Liver (tissue), 10 donors: ENCODE measurements at places on chromosomes 1 and 21. TPM values are rescaled to one million over a fixed set of nuclear protein-coding genes. Genes with fewer than 3 reads are reported as not detected.

- H3K36me3 ChIP-seq = no peaks in the 10 kb centered on the region
- peaks cover 5% of the 10 kb centered on the region for H3K4me1 ChIP-seq
- no peak overlapping the region for H3K27ac ChIP-seq
- no peaks in the 10 kb centered on the region for H3K27me3 ChIP-seq
- H3K4me3 ChIP-seq = peak overlapping the region; percentile 76
Measured at GRCh38 chr1:42957880-42958487, 684 bp downstream of the SLC2A1 start.

The PTPRF gene
- polyA plus RNA-seq = 41.2 TPM

DNA sequence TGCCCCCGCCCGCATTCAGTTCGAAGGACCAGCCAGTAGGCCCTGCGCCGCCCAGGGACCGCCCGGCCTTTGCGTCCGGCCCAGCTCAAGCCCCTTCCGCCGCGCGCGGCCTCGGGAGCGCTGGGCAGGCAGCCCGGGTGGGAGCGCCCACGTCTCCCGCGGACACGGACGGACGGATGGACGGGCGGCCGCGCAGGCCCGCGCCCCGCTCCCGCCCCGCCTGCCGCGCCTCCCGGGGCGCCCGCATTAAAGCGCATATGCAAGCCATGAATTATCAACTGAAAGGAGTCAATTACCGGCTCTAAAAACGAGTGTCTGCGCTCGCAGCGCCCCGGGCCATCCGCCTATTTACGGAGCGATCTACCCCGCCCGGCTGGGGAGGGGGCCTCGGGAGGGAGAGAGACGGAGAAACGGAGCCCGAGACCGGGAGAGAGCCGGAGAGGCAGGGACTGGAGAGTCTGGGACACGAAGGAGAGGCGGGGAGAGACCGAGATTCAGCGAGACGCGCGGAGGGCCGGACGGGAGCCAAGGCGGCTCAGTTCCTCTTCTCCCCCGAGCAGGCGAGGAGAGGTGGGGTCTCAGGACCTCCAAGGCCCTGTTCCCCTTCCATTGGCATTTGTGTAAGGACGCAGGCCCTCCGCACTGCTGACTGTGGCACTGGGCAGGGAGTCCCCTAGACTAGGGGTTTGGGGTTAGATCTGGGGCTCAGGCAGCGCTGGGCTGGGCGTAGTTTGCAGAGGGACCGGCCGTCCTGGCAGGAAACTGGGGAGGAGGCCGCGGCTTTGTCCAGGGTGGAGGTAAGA lies 41.3 kb upstream of the DMBX1 start:
- H3K27ac ChIP-seq = no peak overlapping the region
- no peaks in the 10 kb centered on the region for H3K36me3 ChIP-seq
- DNase-seq = no peak
- H3K4me3 ChIP-seq = no peak overlapping the region

The SERPINC1 gene
- 2,589 TPM for polyA plus RNA-seq

The RAB7B gene
- 0.20 TPM for polyA plus RNA-seq

- no peaks in the 10 kb centered on the region for H3K36me3 ChIP-seq
- no peak overlapping the region for H3K4me3 ChIP-seq
- H3K27me3 ChIP-seq = no peaks in the 10 kb centered on the region
- no peak overlapping the region for H3K27ac ChIP-seq
Measured at GRCh38 chr1:200893411-200893901, 1.2 kb upstream of the INAVA start.

DNA sequence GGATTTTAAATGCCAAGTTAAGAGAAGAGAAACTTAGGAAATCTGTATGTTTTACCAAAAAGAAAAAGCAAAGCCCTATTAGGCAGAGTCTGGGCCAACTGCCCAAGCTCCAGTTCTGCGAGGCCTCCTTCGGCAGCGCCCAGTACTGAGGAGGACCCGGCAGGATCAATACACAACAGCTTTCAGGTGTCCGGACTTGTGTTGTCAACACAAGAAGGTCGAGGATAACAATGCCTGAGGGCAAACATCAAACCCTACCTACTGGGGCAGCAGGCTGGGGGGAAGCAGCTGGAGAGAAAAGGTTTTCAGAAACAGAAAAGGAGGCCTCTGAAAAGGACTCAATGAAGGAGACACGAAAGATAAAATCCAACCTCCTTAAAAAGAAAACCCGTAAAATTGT lies 98.1 kb upstream of the GJB5 start:
- DNase-seq = no peak
- H3K4me3 ChIP-seq = no peak overlapping the region
- H3K27ac ChIP-seq = no peak overlapping the region

The AIRE gene
- polyA plus RNA-seq = not detected

- no peaks in the 10 kb centered on the region for H3K36me3 ChIP-seq
- DNase-seq = no peak
- H3K4me3 ChIP-seq = no peak overlapping the region
- H3K27ac ChIP-seq = no peak overlapping the region
- H3K27me3 ChIP-seq = no peaks in the 10 kb centered on the region
- H3K4me1 ChIP-seq = no peaks in the 10 kb centered on the region
Measured at GRCh38 chr1:195576641-195577040, 1031.6 kb downstream of the KCNT2 start.

- no peaks in the 10 kb centered on the region for H3K27me3 ChIP-seq
- no peak overlapping the region for H3K27ac ChIP-seq
- DNase-seq = no peak
- peaks cover 19% of the 10 kb centered on the region for H3K4me1 ChIP-seq
- no peak overlapping the region for H3K4me3 ChIP-seq
Measured at GRCh38 chr1:53160924-53161378, 18.5 kb upstream of the SLC1A7 start.

GRCh38 chr1:92854101-92854785 lies 22.4 kb downstream of the RPL5 start:
- DNase-seq = no peak
- H3K4me3 ChIP-seq = no peak overlapping the region
- H3K36me3 ChIP-seq = no peaks in the 10 kb centered on the region
- H3K27me3 ChIP-seq = no peaks in the 10 kb centered on the region

The NHLH1 gene
- polyA plus RNA-seq = not detected

The FNDC5 gene
- 0.43 TPM for polyA plus RNA-seq

GRCh38 chr1:172273647-172274396 lies 146.7 kb upstream of the C1orf105 start:
- no peaks in the 10 kb centered on the region for H3K36me3 ChIP-seq
- no peak overlapping the region for H3K4me3 ChIP-seq
- H3K27me3 ChIP-seq = no peaks in the 10 kb centered on the region
- H3K27ac ChIP-seq = no peak overlapping the region
- no peak for DNase-seq
- no peaks in the 10 kb centered on the region for H3K4me1 ChIP-seq

GRCh38 chr1:40399984-40400704 lies 26.6 kb downstream of the SMAP2 start:
- no peak for DNase-seq
- H3K4me3 ChIP-seq = no peak overlapping the region
- H3K36me3 ChIP-seq = no peaks in the 10 kb centered on the region
- H3K4me1 ChIP-seq = peaks cover 4% of the 10 kb centered on the region
- H3K27me3 ChIP-seq = no peaks in the 10 kb centered on the region

The KRTAP7-1 gene
- not detected for polyA plus RNA-seq

GRCh38 chr1:206569556-206569955 lies 42.7 kb downstream of the EIF2D start:
- H3K27me3 ChIP-seq = no peaks in the 10 kb centered on the region
- H3K4me1 ChIP-seq = peaks cover 4% of the 10 kb centered on the region
- H3K36me3 ChIP-seq = no peaks in the 10 kb centered on the region
- H3K27ac ChIP-seq = no peak overlapping the region
- no peak for DNase-seq

The PADI4 gene
- polyA plus RNA-seq = 0.54 TPM

The GBP6 gene
- not detected for polyA plus RNA-seq

DNA sequence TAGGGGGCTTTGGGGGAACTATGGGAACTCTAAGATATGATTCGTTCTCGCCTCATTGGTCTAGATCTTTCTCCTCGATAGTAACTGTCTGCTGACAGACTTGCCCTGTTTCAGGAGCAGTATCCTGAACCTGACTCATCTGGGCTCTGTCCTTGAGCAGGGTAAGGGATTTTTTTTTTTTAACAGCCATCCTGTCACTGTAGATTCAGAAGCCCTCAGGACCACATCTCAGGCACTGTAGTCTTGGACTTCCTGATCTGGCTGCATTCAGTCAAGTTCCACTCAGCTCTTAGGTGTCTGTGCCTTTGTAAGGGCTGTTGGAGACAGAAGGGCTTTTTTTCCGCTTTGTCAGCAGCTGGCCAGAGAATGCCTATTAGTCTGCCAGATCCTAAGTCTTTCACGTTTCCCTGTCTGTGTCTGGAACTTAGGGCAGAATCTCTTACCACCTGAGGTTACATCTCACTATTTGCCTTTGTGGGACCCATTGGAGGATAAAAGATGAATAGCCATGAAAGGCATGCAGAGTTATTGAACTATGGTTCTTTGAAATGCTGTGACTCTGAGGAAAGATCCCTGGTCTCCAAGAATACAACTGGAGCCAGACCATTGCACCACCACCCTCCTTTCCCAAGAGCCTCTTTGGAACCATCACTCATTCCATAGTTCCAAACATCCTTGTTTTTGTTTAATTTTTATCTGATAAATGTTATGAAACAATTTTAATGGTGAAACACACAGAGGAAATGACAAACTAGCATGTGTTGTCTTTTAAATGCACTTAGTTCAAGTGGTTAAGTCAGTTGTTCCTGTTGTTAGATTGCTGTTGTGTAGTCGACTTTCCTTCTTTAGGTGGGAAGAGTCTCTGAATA lies 49.7 kb upstream of the MACF1 start:
- H3K27ac ChIP-seq = peak overlapping the region; percentile 53
- DNase-seq = no peak
- H3K36me3 ChIP-seq = no peaks in the 10 kb centered on the region
- H3K27me3 ChIP-seq = no peaks in the 10 kb centered on the region

The ERG gene
- 6.0 TPM for polyA plus RNA-seq

- no peaks in the 10 kb centered on the region for H3K27me3 ChIP-seq
- H3K36me3 ChIP-seq = peaks cover 3% of the 10 kb centered on the region
- H3K4me1 ChIP-seq = peaks cover 6% of the 10 kb centered on the region
- DNase-seq = no peak
- no peak overlapping the region for H3K27ac ChIP-seq
Measured at GRCh38 chr1:85581802-85582686, 1.5 kb downstream of the CCN1 start.

GRCh38 chr21:24023402-24023801 lies 1583.9 kb downstream of the MRPL39 start:
- H3K36me3 ChIP-seq = no peaks in the 10 kb centered on the region
- no peaks in the 10 kb centered on the region for H3K4me1 ChIP-seq
- DNase-seq = no peak

- H3K36me3 ChIP-seq = no peaks in the 10 kb centered on the region
- H3K27ac ChIP-seq = no peak overlapping the region
- H3K27me3 ChIP-seq = no peaks in the 10 kb centered on the region
- DNase-seq = no peak
- no peak overlapping the region for H3K4me3 ChIP-seq
Measured at GRCh38 chr1:87091425-87091824, 177.0 kb downstream of the HS2ST1 start.

DNA sequence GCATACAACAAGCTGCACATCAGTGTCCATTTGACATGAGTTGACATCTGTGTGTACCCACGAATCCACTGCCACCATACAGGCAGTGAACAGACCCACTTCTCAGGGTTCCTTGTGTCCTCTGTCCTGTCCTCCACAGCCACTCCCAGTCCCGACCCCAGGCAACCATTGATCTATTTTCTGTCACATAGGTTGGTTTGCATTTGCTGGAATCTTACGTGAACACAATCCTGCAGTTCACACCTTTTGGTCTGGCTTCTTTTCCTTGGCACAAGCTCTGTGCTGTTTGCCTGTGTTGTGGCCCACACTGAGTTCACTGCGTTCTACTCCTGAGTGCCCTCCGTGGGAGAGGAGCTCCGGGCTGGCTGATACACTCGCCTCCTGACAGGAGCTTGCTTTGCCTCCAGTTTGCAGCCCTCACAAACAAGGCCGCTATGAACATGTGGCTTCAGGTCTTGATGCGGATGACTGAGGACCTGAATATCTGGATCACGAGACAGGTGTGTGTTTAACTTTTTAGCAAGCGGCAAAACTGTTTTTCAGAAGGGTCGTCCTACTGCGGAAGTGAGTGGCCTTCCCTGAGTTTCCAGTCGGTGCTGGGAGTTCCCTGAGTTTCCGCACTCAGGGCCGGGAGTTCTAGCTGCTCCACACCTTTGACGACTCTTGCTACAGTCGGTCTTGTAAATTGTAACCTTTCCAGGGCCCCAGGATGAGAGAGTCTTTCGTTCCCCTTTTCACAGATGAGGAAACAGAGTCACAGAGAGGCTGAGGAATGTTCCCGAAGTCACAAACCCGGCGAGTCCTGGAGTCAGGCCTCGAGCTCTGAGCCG lies 13.0 kb upstream of the COL18A1 start:
- no peak overlapping the region for H3K27ac ChIP-seq
- DNase-seq = no peak
- no peaks in the 10 kb centered on the region for H3K36me3 ChIP-seq
- no peaks in the 10 kb centered on the region for H3K4me1 ChIP-seq
- no peak overlapping the region for H3K4me3 ChIP-seq
- H3K27me3 ChIP-seq = no peaks in the 10 kb centered on the region

DNA sequence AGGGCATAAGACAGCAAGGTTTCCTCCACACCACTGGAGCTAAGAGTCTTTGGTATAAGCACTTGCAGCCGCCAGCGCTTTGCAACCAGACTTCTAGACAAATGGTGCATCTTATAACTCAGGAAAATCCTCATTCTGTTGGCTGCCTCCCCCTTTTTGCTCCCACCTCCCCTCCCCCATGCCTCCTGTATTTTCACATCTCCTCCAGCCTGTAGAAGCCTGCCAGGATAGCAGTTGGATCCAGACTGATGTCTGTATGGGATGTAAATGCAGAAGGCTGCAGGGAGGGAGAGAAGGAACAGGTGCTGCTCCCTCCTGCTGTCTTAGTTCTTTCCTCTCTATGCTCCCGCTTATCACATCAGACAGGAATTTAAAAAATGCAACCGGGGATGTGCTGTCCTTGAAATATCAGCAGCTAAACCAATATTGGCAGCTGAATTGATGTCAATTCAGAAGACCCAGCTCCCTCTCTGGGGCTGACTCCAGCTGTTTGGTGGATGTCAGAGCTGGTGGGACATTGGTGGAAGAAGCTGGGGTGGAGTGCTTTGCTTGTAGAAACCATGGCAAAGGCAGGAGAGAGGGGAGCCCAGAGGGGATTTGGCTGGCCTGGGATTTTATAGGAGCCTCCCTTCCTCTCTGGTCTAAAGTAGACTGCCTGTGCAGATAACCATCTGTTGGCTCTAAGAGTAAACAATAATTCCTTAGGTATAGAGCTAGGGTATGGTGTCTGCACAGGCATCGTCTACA lies 53.5 kb downstream of the NFASC start:
- H3K4me1 ChIP-seq = peaks cover 9% of the 10 kb centered on the region
- DNase-seq = no peak
- no peaks in the 10 kb centered on the region for H3K27me3 ChIP-seq
- no peaks in the 10 kb centered on the region for H3K36me3 ChIP-seq
- H3K27ac ChIP-seq = no peak overlapping the region

DNA sequence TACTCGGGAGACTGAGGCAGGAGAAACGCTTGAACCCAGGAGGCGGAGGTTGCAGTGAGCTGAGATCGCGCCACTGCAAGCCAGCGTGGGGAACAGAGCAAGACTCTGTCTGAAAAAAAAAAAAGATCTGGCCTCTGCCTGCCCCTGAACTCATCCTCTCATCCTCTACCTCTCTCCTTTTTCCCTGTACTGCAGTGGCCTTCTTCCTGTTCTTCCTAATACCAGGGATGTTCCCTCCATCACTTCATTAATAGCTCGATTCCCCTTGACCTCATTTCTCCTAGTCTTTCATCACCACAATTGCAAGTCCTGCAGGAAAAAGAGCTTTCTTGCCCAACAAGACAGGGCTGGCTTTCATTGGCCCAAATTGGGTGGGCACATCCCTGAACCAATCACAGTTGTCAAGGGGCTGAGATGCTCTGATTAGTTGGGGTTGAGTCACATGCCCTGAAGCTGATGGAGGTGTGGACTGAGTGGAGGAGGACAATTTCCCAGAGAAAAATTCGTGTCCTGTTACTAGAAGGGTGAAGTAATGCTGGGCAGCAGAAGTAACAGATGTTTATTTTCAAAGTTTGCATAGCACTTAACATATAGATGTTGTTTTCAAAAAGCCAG lies 86.8 kb upstream of the PUM1 start:
- no peak overlapping the region for H3K27ac ChIP-seq
- no peaks in the 10 kb centered on the region for H3K36me3 ChIP-seq
- H3K4me1 ChIP-seq = no peaks in the 10 kb centered on the region
- H3K4me3 ChIP-seq = no peak overlapping the region
